ENCODE measurements at places on chromosomes 13 and 19.

GRCh38 chr19:29535984-29536508 lies 10.3 kb downstream of the VSTM2B start:
- DNase-seq, result no peak

DNA sequence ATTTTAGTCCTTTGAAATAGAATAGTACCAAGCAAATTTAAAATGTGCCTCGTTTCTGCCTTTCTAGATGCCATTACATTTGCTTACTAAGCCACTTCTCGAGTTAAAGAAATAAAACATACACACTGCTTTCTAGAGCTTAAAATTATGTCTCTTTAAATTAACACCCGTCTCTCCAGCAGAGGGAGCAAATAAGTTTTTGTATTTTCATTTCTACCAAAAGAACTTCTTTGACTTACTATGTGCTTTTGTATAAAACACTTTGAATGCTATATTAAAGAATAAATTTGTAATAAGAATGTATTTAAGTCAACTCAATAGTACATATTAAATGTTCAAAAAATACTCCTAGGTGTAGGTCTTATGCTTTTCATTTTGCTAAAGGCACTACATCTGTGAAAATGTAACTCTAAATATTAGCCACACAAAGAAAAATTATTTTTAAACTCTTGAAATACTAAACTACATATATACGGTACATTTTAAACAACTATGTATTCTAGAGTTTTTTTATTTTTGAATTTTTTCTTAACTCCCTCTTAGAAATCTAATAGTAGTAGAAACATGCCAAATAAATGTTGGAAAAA lies 269.3 kb upstream of the MIR17HG start:
- DNase-seq, result no peak

GRCh38 chr13:47216176-47216822 lies 319.4 kb upstream of the HTR2A start:
- no peak for DNase-seq

- no peak for DNase-seq
These were observed 523.0 kb upstream of the SLITRK1 start for GRCh38 chr13:84405286-84405685.

DNA sequence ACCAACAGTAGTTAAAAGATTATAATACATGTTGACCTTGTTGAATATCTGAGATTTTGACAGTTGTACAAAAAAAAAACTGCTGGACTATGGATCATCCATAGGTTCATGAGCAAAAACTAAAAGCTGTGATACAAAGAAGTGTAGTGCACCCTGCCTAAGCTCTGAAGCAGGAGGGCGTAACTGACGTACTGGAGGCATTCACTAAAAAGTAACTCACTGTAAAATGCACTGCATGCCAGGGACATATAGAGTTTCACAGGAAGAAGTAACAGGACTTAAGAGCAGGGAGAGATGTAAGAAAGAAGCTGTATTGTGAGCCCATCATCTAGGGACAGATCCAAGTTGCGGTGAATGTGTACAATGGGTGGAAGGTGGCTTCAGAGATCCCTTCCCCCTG lies 177.9 kb downstream of the IRS2 start:
- DNase-seq, result no peak

DNA sequence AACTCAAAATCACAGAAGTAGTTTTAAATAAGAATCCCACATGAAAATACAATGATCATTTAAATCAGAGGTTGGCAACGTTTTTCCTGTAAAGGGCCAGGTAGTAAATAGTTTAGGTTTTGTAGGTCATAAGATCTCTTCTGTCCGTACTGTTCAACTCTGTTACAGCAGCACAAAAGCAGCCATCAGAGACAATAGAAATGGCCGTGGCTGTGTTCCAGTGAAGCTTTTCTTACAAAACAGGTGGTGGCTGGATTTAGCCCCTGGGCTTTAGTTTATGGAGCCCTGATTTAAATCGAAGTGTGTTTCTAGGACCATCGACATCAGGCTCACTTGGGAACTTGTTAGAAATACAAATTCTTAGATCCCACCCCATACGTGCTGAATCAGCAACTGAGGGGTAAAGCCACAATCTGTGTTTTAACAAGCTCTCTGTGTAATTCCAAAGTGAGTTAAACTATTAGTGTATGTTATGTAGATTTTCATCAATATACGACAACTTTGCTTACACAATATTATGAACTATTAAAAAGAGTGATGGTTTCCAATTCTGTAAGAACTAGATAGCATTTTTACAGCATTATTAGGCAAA lies 54.8 kb upstream of the MIR17HG start:
- no peak for DNase-seq

- DNase-seq, result no peak
These were observed 10.8 kb downstream of the TMEM38A start for GRCh38 chr19:16671652-16672274.

DNA sequence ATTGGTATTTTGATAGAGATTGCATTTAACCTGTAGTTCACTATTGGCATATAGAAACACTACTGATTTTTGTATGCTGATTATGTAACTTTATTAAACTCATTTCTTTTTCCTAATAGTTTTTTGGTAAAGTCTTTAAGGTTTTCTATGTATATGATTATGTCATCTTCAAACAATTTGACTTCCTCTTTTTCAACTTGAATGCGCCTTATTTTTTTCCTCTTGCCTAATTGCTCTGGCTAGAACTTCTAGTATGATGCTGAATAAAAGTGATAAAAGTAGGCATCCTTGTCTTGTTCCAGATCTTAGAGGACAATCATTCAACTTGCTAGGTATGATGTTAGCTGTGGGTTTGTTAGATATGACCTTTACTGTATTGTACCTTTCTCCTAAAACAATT lies 1034.9 kb downstream of the PCDH9 start:
- no peak for DNase-seq

DNA sequence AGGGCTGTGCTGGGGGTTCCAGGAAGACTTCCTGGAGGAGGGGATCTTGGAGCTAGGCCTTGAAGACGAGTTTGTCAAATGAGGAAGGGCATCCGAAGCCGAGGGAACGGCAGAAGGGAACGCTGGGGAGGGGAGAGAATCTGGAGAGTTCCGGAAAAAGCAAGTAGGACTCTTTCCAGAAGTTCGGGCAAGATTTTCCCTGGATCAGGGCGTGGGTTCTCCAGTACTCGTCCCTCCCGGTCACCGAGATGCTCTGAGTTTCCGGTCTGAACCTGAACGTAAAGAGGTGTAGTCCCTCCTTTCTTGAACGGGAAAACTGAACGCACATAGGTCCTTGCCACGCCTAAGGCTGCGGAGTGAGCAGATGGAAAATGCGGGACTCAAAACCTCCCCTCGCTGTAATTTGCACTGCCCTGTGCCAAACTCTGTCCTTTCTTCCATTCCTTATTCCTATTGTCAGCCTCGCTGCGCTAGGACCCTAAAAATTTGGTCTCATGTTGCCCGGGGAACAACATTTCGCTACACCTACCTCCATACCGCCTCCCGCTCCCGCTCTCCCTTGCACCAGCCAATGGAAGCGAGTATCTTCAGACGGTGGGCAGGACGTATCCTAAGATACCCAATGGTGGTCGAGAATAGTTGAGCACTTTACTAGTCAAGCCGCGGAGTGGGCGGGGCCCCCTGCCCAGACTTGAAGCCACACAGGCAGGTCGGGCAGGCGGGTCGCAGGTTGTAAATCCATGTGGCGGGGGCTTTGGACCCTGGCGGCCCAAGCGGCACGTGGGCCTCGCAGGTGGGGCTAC lies at the start of gene GTPBP3:
Gene GTPBP3 (plus strand): TSS at position 682 of the 803 bp plus-strand sequence. CDS start 59 bp downstream, at position 741.
- peak; percentile 99 for DNase-seq

GRCh38 chr13:95503662-95504061 lies 48.9 kb upstream of the CLDN10 start:
- no peak for DNase-seq

GRCh38 chr13:53782488-53782961 lies 753.9 kb downstream of the OLFM4 start:
- peak; percentile 30 for DNase-seq

DNA sequence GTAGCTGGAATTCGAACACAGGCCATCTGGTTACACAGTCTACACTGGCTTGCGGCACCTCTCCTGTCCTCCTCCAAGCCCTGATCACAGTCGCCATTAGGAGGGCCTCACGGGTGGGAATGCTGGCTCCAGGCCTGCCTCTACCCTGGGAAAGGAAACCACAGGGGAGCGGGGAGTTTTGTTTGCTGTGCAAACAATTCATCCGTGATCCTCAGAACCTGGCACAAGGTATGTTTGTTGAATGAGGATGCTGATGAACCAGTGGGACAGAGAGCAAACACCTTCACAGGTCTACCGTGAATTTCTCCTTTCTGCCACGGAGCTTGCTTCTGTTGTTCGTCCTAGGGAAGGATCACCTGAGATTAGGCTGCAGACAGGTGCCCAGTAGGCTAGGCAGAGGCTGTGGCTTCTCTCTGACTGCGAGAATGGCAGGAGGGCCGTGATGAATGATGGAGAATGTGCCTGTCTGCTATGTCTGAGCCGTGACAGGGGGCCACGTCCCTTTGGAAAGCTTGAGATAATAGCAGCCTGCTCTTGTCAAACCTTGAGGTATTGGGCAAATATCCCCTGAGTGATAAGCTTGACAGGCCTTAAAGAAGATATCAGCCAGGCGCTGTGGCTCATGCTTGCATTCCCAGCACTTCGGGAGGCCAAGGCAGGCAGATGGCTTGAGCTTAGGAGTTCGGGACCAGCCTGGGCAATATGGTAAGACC lies 36.7 kb downstream of the PIN1 start:
- DNase-seq, result no peak

DNA sequence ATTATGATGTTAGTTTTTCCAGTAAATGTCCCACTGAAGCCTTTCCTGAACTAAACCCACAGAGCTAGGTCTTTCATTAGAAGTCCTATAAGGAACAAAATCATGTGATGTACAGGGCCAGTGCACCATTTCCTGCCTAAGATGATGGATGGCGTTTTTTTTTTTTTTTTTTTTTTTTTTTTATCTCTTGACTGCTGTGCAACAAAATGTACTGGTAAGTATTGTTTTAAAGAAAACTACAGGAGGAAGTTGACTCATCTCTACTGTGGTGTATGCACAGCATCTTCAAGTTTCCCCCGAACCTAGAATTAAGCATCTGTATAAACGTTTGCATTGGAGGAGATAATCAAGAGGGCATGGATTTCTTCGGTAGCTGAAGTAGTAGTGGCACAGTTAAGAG lies 197.5 kb downstream of the NBEA start:
- no peak for DNase-seq

- no peak for DNase-seq
These were observed 96.3 kb upstream of the SPRY2 start for GRCh38 chr13:80437231-80437630.
